Activated CD4-positive, alpha-beta T cell treated with anti-CD3 and anti-CD28 coated beads, Interleukin-2, amount 10 ng/mL, durations not matched to agents 24 days and 14 days (primary cell): ENCODE measurements at places on chromosomes 11 and 22. TPM values are rescaled to one million over a fixed set of nuclear protein-coding genes. Genes with fewer than 3 reads are reported as not detected.
A peak's percentile ranks its signal among the peaks of the same experiment; 100 is the strongest.

DNA sequence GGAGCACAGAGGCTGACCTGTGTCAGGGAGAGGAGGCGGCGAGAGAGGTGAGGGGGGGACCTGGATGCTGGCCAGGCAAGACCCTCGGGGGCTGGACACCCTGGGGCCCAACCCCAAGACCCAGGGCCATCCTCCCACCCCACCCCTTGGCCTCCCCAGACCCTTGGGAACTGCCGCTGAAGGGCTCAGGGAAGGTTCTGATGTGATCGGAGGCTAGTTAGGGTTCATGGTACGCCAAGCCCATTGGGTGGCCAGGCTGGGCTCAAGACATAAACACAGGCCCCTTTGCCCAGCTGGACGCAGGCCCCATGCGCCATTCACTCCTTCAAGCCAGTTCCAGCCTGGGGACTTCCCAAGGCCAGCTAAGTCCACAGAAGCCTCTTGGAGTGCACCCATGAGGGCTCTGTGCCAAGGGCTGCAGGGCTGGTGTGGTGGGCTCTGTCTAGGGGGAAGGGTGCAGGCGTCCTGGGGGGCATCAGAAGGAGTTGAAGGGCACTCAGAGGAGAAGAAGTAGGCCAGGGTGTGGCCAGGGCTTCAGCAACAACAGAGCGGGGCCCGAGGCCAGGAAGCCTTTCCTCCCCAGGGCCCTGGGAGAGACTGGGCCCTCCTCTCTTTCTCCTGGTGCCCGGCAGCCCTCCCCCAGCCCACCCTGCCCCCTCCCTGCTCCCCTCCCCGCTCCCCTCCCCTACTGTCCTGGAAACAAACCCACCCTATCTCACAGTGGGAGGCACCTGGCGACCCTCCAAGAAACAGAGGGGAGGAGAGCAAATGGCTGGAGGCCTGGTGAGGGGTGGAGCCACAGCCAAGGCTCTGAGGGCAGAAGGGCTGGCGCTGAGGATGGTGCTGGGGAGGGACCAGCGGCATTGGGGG lies 12.9 kb downstream of the TSPAN32 start:
- no peaks in the 10 kb centered on the region for H3K27me3 ChIP-seq
- no peak for DNase-seq
- no peaks in the 10 kb centered on the region for H3K4me1 ChIP-seq
- no peak overlapping the region for H3K27ac ChIP-seq
- no peaks in the 10 kb centered on the region for H3K36me3 ChIP-seq

GRCh38 chr22:28112190-28112544 lies 193.1 kb upstream of the PITPNB start:
- no peak for DNase-seq
- H3K36me3 ChIP-seq: no peaks in the 10 kb centered on the region
- no peaks in the 10 kb centered on the region for H3K4me1 ChIP-seq
- peaks cover 2% of the 10 kb centered on the region for H3K27me3 ChIP-seq

GRCh38 chr22:39289533-39289932 lies 29.9 kb downstream of the RPL3 start:
- H3K27me3 ChIP-seq: peaks cover 3% of the 10 kb centered on the region
- no peaks in the 10 kb centered on the region for H3K36me3 ChIP-seq
- DNase-seq: no peak
- no peak overlapping the region for H3K27ac ChIP-seq
- peaks cover 2% of the 10 kb centered on the region for H3K4me1 ChIP-seq

GRCh38 chr11:131868629-131869507 lies 498.5 kb downstream of the NTM start:
- no peaks in the 10 kb centered on the region for H3K27me3 ChIP-seq
- H3K4me1 ChIP-seq: no peaks in the 10 kb centered on the region
- no peak overlapping the region for H3K4me3 ChIP-seq
- no peaks in the 10 kb centered on the region for H3K36me3 ChIP-seq

DNA sequence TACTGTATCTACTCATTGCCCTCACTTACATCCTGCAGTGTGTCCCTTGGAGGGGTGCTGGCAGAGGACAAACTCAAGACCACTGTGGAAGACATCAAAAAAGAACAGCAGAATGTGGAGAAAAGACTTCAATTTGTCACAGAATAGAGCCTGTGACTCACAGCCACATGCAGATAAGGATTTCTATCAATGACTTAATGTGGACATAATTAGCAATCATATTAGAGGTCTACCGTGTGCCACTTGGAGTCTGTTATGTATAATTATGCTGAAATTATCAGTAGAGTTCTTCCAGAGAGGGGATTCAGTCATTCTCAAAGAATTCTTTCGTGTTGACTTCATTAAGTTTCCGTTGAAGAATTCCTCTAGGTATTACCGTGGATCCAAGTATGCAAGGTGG lies 473.5 kb downstream of the MIAT start:
- no peak for DNase-seq
- no peak overlapping the region for H3K4me3 ChIP-seq
- no peaks in the 10 kb centered on the region for H3K36me3 ChIP-seq
- H3K4me1 ChIP-seq: no peaks in the 10 kb centered on the region

- H3K36me3 ChIP-seq: no peaks in the 10 kb centered on the region
- H3K4me3 ChIP-seq: no peak overlapping the region
- no peak overlapping the region for H3K27ac ChIP-seq
- no peak for DNase-seq
- H3K4me1 ChIP-seq: no peaks in the 10 kb centered on the region
These were observed 53.0 kb upstream of the PRR5 start for GRCh38 chr22:44648821-44649565.

- H3K4me3 ChIP-seq: no peak overlapping the region
- no peaks in the 10 kb centered on the region for H3K36me3 ChIP-seq
- peaks cover 13% of the 10 kb centered on the region for H3K27me3 ChIP-seq
- H3K27ac ChIP-seq: no peak overlapping the region
- H3K4me1 ChIP-seq: no peaks in the 10 kb centered on the region
- no peak for DNase-seq
These were observed 6.5 kb upstream of the DRD2 start for GRCh38 chr11:113481672-113482071.

DNA sequence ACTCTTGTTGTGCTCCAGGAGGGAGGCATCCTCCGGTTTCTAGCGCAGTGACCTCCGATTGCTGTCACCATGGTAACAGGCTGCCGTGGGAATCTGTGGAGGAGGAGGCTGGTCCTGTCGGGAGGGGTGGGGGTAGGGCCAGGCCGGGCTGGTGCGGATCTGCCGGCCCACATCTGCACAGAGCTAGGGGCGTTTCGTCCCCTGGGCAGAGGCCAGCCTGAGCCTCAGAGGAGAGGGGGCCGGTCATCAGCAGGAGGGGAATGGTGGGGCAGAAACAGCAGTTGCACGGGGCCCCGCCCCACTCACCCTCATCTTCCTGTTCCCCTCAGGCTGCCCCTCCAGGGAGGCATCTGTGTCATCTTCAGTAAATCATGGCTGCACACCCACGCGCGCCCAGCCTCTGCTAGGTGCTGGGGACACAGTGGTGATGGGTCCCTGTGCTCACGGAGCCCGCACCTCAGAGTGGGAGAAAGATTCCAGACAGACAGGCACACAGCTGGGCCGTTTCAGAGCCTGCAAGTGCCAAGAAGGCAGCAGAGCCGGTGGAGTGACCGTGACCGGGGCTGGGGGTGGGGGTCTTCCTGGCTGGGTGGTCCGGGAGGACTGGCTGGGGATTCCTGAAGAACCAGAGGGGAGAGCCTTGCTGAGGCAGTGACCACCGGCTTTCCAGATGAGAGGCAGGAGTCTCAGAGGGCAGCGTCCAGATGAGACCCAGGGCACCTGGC lies 120.5 kb downstream of the CACNA1I start:
- no peaks in the 10 kb centered on the region for H3K36me3 ChIP-seq
- no peak overlapping the region for H3K4me3 ChIP-seq
- peaks cover 6% of the 10 kb centered on the region for H3K4me1 ChIP-seq
- no peak for DNase-seq
- no peak overlapping the region for H3K27ac ChIP-seq
- H3K27me3 ChIP-seq: peaks cover 40% of the 10 kb centered on the region

GRCh38 chr22:22593964-22594656 lies 35.0 kb upstream of the PRAME start:
- peak overlapping the region; percentile 36 for H3K27ac ChIP-seq
- peak; percentile 86 for DNase-seq
- H3K27me3 ChIP-seq: peaks cover 18% of the 10 kb centered on the region
- H3K4me1 ChIP-seq: peaks cover 2% of the 10 kb centered on the region
- H3K36me3 ChIP-seq: no peaks in the 10 kb centered on the region

DNA sequence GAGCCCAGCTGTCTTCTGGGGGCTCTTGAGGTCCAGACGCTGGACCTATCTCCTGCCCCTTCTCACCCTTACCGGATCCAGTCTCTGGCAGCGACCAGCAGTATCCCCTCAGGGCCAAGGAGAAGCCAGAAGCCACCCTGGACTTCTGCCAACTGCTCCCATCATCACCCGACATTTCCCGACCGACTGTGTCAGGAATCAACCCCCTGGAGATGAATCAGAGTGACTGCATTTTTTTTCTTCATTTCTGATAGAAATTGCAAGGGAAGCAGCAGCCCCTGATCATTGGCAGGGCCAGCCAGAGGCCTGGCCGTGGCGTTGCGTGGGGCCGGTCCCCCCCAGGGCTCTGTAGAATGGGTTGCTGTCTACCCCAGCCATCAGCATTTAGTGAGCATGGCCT lies 5.2 kb upstream of the LIF start:
- DNase-seq: no peak
- H3K27me3 ChIP-seq: no peaks in the 10 kb centered on the region
- H3K4me3 ChIP-seq: no peak overlapping the region
- peaks cover 60% of the 10 kb centered on the region for H3K4me1 ChIP-seq
- H3K36me3 ChIP-seq: no peaks in the 10 kb centered on the region
- H3K27ac ChIP-seq: no peak overlapping the region

DNA sequence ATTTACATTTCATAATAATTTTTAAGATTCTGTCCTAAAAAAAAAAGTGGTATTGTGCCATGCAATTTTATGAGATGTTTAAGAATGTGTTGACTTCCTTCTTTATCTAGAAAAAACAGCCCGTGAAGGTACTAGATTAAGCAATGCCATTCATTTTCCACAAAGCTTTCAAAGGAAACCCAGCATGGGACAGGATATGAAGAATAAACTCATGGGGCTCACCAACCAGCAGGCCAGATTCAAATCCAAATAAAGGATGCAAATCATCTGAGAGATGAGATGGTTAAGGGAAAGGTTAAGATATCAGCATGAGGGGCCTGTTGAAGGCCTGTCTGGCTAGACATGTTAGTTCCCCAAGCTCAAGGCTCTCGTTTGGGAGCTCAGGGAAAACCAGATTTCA lies 199.1 kb downstream of the SWAP70 start:
- H3K4me1 ChIP-seq: peaks cover 33% of the 10 kb centered on the region
- no peak for DNase-seq
- H3K4me3 ChIP-seq: no peak overlapping the region
- H3K36me3 ChIP-seq: peaks cover 3% of the 10 kb centered on the region
- no peak overlapping the region for H3K27ac ChIP-seq
- peaks cover 1% of the 10 kb centered on the region for H3K27me3 ChIP-seq

DNA sequence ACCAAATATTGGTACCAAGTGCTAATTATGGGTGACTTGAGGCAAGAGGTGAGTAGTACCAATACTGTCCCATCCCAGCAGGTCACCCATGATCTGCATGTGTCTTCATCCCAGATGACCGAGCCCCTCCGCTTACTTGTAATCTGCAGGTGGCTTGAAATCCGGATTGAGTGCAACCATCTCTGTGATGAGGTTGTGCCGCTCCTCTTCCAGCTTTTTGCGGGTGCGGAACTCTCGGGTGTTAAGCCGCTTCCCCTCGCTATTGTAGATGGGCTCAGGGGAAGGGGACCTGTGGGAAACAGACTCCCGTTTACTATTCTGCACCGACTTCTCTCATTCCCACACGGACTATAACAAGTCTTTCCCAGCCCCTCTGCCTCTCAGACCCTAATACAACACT lies 8.2 kb downstream of the SF1 start:
- H3K27ac ChIP-seq: no peak overlapping the region
- no peak overlapping the region for H3K4me3 ChIP-seq
- H3K4me1 ChIP-seq: peaks cover 66% of the 10 kb centered on the region
- DNase-seq: no peak

DNA sequence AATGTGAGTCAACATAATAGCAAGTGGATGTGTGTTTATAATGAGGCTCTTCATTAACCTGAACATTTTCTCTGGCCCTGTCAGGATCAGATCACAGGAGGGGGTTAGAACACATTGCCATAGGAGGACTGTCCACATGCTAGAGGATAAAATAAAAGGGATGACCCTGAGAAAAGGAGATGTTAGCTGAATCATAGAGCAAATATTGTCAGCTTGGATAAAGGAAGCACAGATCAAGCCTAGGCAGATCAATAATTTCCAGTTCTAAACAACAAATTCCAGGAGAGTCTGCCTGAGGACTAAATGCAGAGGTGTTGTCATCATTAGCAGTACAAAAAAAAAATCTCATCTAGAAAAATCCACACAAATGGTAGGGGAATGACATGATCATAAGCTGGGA lies 337.9 kb downstream of the LRRC4C start:
- H3K36me3 ChIP-seq: no peaks in the 10 kb centered on the region
- no peak for DNase-seq
- H3K4me3 ChIP-seq: no peak overlapping the region
- no peak overlapping the region for H3K27ac ChIP-seq

DNA sequence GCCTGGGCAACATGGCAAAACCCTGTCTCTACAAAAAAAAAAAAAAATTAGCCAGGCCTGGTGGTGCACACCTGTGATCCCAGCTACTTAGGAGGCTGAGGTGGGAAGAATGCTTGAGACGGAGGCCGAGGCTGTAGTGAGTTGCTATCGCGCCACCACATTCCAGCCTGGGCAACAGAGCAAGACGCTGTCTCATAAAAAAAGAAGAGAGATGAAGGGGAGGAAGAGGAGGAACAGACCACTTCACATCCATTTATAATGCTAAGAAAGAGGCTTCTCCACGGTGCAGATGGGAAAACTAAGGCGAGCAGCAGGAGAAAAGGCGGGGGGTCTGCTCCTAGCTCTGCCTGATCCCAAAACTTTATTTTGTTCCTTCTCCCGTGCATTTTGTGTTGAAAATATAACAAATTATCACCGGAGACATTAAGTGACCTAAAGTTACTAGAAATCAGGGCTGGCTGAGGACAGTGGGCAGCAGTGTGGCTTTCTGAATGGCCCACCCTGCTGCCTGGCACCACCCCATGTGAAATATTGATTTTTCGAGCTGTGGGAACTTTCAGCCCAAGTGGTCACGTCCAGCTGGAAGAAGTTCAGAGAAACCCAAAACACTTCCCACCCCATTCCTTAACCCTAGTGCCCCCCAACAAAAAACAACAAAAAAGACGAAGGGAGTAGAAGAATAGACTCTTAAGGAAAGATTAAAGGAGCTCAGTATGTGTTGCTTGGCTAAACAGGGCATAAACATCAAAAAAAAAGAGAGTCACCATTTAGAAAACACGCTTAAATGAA lies 9.5 kb downstream of the MYH9 start:
- H3K4me1 ChIP-seq: peaks cover 77% of the 10 kb centered on the region
- H3K27me3 ChIP-seq: no peaks in the 10 kb centered on the region
- H3K36me3 ChIP-seq: peaks cover 57% of the 10 kb centered on the region
- peak overlapping the region; percentile 98 for H3K27ac ChIP-seq

Gene TREH
- total RNA-seq: not detected in 2 replicates

Gene SLC35C1
- 15.3 and 17.4 TPM in 2 replicates for total RNA-seq

Gene SNX15
- 15.9 and 17.9 TPM in 2 replicates for total RNA-seq

Gene DDIAS
- total RNA-seq: 25.2 and 26.9 TPM in 2 replicates
